WTC11 (cell line): ENCODE measurements at places on chromosomes 12 and 14.

- H3K27me3 ChIP-seq, result no peaks in the 10 kb centered on the region
- no peak for DNase-seq
- H3K4me3 ChIP-seq, result no peak overlapping the region
These were observed 295.2 kb upstream of the SRRM4 start for GRCh38 chr12:118685983-118686607.

GRCh38 chr14:100155049-100155621 is 4.3 kb downstream of the DEGS2 start:
- H3K27me3 ChIP-seq, result peaks cover 50% of the 10 kb centered on the region
- DNase-seq, result peak; percentile 89
- no peak overlapping the region for H3K27ac ChIP-seq
- H3K4me1 ChIP-seq, result peaks cover 9% of the 10 kb centered on the region; the same call in 1 of the 2 replicates

DNA sequence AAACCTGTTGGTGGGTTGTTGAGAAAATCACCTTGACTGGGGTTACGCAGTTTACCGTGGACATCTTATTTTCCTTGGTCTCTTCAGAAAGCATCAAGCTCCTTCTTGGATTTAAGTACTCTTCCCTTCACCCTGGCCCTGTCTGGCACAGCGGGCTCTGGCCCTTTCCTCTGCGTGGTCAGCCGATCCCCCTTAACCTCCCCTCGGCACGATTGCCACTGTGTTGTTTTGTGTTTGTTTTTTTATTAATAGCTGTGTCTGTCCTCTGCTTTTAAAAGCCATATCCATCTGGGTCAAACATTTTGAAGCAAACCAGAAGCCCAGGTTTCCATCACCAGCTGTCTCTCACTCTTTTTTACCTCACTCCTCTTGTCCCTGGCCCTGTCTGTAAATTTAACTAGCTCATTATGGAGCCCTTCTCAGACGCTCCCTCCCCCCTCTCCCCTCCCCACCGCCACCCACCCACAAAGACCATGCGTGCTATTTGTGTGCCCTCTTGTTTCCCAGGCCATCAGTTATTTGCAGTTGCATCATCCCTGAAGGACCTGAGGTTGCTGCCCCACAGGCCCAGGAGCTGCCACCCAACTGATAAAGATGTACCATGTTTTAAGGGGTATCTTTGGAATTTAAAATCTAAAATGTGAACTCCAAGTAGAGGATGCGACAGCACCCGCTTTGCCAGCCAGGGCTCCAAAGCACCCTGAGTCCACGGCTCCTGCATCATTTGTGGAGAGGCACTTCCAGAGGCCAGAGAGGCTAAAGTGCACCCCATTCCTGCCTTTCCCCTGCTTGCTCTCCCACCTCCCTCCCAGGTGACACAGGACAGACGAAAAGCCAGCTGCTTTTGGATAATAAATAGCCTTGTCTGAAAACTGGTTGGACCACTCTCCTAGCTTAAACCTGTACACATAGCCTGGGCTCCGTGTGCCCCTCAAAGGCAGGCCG is 3.9 kb downstream of the BCL11B start:
- peaks cover 55% of the 10 kb centered on the region for H3K4me1 ChIP-seq
- H3K27ac ChIP-seq, result peak overlapping the region; percentile 64
- peak overlapping the region; percentile 76 for H3K4me3 ChIP-seq
- no peaks in the 10 kb centered on the region for H3K36me3 ChIP-seq

DNA sequence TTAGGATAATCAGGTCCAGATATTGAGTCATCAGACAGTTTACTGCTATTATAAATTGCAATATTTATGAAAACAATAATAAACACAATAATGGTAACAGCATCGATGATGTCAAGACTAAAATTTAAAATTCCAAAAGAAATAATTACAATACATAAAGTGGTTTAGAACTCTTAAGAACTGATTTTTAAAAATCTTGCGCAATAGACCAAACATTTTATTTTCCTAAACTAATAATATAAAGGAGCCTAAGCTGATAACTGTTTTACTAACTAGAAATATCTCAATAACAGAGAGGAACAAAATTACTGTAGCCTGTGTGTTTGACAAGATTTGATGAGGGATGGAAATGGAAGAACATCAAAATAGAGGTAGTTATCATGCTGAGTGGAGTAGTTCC is 93.9 kb upstream of the TRHDE start:
- H3K4me1 ChIP-seq, result no peaks in the 10 kb centered on the region
- no peaks in the 10 kb centered on the region for H3K36me3 ChIP-seq

DNA sequence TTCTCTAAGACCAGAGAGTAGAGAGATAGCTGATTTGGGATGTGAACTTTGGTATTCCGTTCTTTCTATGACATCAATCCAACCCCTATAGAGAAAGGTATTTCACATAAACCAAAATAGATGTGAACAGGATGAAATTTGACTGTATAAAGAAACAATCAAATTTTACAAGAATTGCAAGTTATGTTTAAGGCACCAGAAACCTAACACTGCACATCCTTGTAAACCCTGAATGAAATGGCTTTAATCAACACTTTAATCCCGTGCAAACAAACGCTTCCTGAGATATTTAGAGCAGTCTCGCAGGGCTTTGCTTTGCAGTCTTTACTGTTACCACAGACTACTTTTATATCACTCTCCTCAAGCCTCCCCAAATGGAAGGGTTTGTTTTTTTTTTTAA is 125.1 kb downstream of the APAF1 start:
- H3K36me3 ChIP-seq, result peaks cover 7% of the 10 kb centered on the region
- no peak for DNase-seq
- H3K27ac ChIP-seq, result no peak overlapping the region
- no peaks in the 10 kb centered on the region; the same call in 1 of the 2 replicates for H3K27me3 ChIP-seq

- H3K27ac ChIP-seq, result no peak overlapping the region
- no peak for DNase-seq
- peaks cover 62% of the 10 kb centered on the region for H3K36me3 ChIP-seq
- peaks cover 5% of the 10 kb centered on the region for H3K27me3 ChIP-seq
- H3K4me3 ChIP-seq, result no peak overlapping the region
- H3K4me1 ChIP-seq, result no peaks in the 10 kb centered on the region
These were observed 837.3 kb upstream of the TMEM132C start for GRCh38 chr12:127429551-127430285.

GRCh38 chr12:93882763-93883162 is 205.6 kb downstream of the CRADD start:
- no peak overlapping the region for H3K4me3 ChIP-seq
- no peak for DNase-seq
- no peaks in the 10 kb centered on the region for H3K27me3 ChIP-seq
- no peak overlapping the region for H3K27ac ChIP-seq
- no peaks in the 10 kb centered on the region for H3K36me3 ChIP-seq
- peaks cover 16% of the 10 kb centered on the region for H3K4me1 ChIP-seq

DNA sequence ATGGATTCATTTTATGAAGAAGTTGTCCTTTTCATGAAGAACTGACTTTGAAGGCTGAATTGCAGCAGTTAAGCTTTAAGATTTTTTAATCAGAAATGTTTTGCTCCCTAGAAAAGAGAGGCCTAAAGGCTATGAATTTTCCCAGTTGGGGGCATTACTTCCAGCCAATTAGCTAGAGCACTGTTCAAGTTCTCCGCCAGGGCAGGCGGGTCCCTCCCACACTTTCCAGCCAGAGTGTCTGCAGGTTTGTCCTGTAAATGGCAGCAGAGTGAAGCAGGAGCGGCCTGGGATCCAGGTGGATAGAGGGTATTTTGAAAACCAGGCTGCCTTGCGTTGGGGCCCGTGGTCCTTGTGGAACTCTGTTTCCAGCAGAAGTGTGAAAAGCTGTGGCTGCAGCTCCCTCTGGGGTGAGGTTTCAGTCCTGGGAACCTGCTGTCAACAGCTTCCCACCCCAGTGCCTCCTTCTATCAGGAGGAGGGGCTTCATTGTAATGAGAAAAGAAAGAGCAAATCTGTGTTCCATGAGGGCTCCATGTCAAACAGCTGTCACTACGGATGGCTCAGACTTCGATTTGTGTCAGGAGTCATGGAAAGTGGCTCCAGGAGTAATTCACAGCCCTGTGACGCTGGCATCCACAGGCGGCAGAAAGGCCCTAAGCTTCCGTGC is 210.7 kb upstream of the TMEM132C start:
- peaks cover 56% of the 10 kb centered on the region for H3K36me3 ChIP-seq
- no peak overlapping the region for H3K27ac ChIP-seq
- no peak overlapping the region for H3K4me3 ChIP-seq
- H3K4me1 ChIP-seq, result no peaks in the 10 kb centered on the region

DNA sequence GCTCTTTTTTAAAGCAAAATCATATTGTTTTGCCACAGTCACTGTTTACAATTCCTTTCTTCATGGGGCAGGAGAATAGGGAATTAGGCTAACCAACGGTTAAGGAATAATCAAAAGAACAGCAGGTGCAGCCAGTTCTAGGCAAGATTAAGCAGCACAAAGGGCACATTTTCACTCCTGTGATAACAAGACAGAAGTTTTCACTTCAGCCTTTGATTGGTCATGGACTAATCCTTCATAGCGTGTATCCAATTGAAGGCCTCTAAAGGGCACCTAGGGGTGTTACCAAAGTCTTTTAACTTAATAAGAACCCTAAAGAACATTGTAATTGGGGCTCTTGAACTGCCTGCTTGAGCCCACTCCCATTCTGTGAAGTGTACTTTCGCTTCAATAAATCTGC is 206.9 kb upstream of the AMIGO2 start:
- H3K27me3 ChIP-seq, result no peaks in the 10 kb centered on the region
- no peak overlapping the region for H3K27ac ChIP-seq
- no peak overlapping the region for H3K4me3 ChIP-seq
- no peak for DNase-seq
- no peaks in the 10 kb centered on the region for H3K36me3 ChIP-seq
- H3K4me1 ChIP-seq, result peaks cover 20% of the 10 kb centered on the region

GRCh38 chr14:81273961-81274575 is 53.3 kb upstream of the GTF2A1 start:
- peaks cover 38% of the 10 kb centered on the region for H3K4me1 ChIP-seq
- no peak for DNase-seq
- peaks cover 25% of the 10 kb centered on the region for H3K36me3 ChIP-seq
- no peaks in the 10 kb centered on the region for H3K27me3 ChIP-seq
- no peak overlapping the region for H3K4me3 ChIP-seq

- peaks cover 12% of the 10 kb centered on the region for H3K36me3 ChIP-seq
- H3K27ac ChIP-seq, result no peak overlapping the region
- H3K27me3 ChIP-seq, result no peaks in the 10 kb centered on the region
- DNase-seq, result no peak
- no peak overlapping the region for H3K4me3 ChIP-seq
- no peaks in the 10 kb centered on the region for H3K4me1 ChIP-seq
These were observed 60.0 kb downstream of the PPP2R5C start for GRCh38 chr14:101821528-101821927.

- H3K4me1 ChIP-seq, result no peaks in the 10 kb centered on the region
- H3K27ac ChIP-seq, result no peak overlapping the region
- H3K36me3 ChIP-seq, result no peaks in the 10 kb centered on the region
- no peak for DNase-seq
- H3K27me3 ChIP-seq, result no peaks in the 10 kb centered on the region
These were observed 268.3 kb downstream of the NPAS3 start for GRCh38 chr14:33206981-33207380.

GRCh38 chr14:95500772-95501401 is 15.6 kb downstream of the SYNE3 start:
- no peaks in the 10 kb centered on the region for H3K36me3 ChIP-seq
- no peaks in the 10 kb centered on the region; the same call in 1 of the 2 replicates for H3K27me3 ChIP-seq
- H3K27ac ChIP-seq, result no peak overlapping the region
- no peak for DNase-seq

DNA sequence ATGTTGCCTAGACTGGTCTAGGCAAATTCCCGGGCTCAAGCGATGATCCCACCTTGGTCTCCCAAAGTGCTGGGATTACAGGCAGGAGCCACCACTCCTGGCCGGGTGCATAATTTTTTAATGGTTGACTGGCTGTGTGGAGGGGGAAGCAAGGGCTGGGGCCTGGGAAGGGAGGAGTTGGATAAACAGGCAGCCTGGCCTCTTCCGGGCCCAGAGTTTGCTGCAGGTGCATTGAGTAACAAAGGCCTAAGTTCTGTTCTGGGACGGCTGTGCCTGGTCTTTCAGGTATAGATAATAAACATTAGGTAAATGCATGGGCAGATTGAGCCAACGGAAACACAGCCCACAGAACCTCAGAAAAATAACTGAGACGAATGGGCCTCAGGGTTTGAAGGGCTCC is 191.3 kb upstream of the TBX3 start:
- H3K27ac ChIP-seq, result no peak overlapping the region
- no peak for DNase-seq
- no peaks in the 10 kb centered on the region for H3K27me3 ChIP-seq
- H3K4me1 ChIP-seq, result peaks cover 7% of the 10 kb centered on the region; the same call in 1 of the 2 replicates
- no peaks in the 10 kb centered on the region for H3K36me3 ChIP-seq

DNA sequence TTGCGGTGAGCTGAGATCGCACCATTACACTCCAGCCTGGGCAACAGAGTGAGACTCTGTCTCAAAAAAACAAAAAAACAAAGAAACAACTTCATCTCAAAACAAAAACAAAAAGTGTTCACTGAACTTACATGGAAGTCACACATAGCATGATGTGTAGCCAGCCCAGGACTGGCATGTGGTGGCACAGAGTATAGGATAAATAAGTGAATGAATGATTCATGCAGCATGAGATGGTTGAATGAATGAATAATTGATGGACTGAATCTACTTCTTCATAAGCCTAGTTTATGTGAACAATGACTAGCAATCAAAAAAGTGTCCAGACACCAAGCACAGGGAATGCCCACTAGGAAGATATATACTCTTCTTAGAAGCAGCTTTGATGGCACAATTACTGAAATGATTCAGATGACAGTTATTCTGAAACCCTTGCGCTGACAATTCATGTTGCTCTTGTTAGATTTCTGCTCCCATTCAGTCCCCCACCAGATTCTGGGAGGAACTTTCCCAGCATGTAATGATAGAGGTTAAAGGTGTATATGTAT is 31.6 kb upstream of the SERPINA6 start:
- H3K4me3 ChIP-seq, result no peak overlapping the region
- no peaks in the 10 kb centered on the region for H3K27me3 ChIP-seq
- no peak for DNase-seq
- H3K4me1 ChIP-seq, result peaks cover 16% of the 10 kb centered on the region
- H3K36me3 ChIP-seq, result 0 out of 2 replicates have a peak, but pooled peaks cover 3% of the 10 kb centered on the region

DNA sequence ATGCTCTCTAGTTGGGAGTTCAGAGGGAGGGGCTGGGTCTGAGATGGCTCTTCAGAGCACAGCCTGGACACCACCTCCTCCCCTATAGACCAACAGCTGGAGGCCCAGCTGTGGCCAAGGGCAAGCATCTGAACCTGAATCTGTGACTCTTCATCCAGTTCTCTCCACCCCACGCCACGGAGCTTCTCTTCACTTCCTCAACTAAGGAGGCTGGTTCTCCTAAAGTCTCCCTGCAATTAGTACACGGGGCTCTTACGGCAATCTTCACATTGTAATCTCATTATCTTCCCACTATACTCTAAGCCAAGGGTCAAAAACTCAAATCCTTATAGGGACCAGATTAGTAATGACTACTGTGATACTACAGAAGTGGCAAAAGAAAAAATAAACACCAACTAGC is 9.8 kb downstream of the NRDE2 start:
- no peak for DNase-seq
- peaks cover 4% of the 10 kb centered on the region for H3K36me3 ChIP-seq
- no peak overlapping the region for H3K4me3 ChIP-seq
- no peaks in the 10 kb centered on the region for H3K4me1 ChIP-seq

GRCh38 chr14:75446447-75446846 is 18.6 kb downstream of the JDP2 start:
- H3K4me1 ChIP-seq, result peaks cover 35% of the 10 kb centered on the region
- no peak overlapping the region for H3K4me3 ChIP-seq
- no peaks in the 10 kb centered on the region for H3K27me3 ChIP-seq
- H3K27ac ChIP-seq, result no peak overlapping the region
- H3K36me3 ChIP-seq, result peaks cover 9% of the 10 kb centered on the region
